ENCODE measurements at places on chromosomes 13 and 19. TPM values are rescaled to one million over a fixed set of nuclear protein-coding genes. Genes with fewer than 3 reads are reported as not detected.

GRCh38 chr19:39413272-39413910, 922 bp downstream of the PLEKHG2 start:
- no peak for DNase-seq

GRCh38 chr19:48513289-48514122, 1.9 kb upstream of the LMTK3 start:
- DNase-seq: peak; percentile 82

GRCh38 chr13:86569119-86569518, 769.9 kb upstream of the SLITRK6 start:
- no peak for DNase-seq

DNA sequence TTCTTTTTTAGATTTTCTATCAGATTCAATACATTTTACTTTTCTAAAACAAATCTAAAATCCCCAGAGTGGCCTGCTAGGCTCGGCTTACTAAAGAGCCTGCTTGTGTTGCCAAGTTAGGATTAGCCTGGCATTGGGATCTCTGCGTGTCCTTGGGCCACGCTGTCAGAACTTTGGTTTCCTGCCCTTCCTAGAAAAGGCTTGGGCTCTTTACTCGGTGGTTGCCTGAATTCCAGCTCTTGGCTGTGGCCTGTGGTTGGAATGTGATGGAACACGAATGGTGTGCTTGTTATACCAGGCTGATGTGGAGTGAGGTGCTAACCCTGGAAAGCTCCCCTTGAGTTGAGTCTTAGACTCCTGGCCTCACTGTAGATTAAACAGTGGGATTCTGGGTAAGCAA, 8.5 kb downstream of the SPATA13 start:
- no peak for DNase-seq

DNA sequence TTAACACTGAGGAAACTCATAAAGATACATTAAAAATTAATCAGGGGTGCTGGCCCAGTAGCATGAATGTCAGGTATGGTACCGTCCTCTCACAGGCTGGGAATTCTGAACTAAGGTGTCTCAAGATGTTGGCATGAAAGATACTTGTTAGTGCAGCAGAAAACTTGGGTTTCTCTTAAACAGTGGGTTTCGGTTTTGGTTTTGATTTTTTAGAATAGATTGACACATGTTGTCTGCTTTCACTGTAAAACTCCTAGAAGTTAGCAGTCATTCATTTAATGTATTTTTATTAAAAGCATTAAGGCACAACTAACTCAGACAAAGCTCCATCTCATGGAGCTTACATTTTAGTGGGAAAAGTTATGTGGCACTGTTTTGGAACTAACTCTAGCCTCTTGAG, 3.5 kb upstream of the OBI1 start:
- no peak for DNase-seq

DNA sequence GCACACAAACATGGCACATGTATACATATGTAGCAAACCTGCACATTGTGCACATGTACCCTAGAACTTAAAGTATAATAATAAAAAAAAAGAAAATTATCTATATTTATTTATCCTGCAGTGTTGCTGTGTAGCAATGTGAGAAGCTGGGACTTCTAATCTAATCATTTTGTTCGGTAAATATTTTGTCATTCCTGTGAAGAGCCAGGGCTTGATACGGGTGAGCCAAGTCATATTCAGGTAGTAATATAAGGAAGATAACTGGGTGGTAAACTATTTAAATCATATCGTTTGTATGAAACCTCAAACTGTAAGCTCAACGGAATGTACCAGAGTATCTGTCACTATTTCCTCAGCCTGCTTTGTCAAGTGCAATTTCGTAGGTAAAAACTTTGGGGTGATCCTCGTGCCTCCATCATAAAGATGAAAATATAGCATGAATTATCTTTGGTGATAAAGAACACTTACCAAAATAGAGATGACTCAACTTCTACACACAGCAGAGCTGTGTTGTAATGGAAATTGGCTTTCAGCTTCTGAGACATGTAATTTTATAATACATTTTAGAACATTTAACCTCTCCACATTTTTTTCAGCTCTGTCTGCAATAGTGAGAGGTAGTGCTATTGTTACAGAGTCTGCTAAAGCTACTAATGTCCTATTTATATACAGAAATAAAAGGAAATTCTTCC, 92.9 kb downstream of the PCDH9 start:
- DNase-seq: no peak

DNA sequence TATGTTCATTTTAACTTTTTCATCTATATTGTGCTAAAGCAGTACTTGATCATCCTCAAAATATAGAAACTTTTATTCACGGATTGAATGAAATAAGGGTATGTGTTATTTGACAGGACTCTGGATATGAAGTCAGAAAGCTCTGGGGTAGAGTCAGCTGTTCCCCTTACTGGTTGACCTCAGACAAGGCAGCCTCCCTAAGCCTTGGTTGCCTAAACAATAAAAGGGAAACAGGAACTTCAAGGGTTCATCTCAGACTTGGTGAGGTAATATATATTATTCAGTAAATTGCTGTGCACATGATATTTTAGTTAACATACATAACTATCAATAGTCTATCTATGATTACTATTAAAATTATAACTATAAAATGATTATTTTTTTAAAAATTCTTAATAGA, 13.6 kb downstream of the POLR1D start:
- DNase-seq: no peak

GRCh38 chr13:110236831-110237261, 70.1 kb downstream of the COL4A1 start:
- peak; percentile 80 for DNase-seq

KATNAL1 gene
- total RNA-seq: 13.2 TPM

ZNF471 gene
- 4.8 TPM for total RNA-seq

ZNF460 gene
- total RNA-seq: 56.5 TPM

FCGBP gene
- 21.2 TPM for total RNA-seq
